ENCODE measurements at places on chromosomes 5 and 9.

GRCh38 chr5:148989567-148989966 lies 73.3 kb downstream of the SH3TC2 start:
- no peak for DNase-seq

DNA sequence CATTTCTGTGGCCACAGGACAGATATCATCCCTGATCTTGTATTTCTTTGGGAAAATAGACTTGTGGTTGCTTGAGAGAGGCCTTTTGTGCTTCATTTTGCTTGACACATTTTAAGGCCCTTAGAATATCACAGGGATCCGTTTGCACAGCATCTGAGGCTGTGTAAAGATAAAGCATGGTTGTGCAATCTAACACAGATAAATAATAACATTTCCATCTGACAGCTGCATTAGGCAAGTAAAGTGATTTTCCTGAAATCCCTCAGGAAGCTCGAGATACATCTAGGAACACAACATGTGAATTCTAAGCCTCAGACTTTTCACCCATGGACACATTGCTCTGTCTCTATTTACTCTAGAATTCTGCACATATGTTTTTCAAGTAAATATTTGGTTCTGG lies 212.8 kb upstream of the ADAMTSL1 start:
- no peak for DNase-seq

DNA sequence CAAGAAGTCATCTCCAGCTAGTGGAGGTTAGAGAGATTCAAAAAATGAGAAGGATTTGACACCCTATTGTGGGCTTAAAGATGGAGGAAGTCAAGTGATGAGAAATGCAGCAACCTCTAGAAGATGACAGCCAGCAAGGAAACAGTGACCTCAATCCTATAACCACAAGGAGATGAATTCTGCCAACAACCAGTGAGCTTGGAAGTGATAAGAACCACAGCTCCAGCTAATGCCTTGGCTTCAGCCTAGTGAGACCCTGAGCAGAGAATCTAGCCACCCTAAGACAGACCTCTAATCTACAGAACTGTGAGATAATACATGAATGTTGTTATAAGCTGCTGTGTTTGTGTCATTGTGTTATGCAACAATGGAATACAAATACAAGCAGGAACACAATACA lies 262.4 kb downstream of the GRIA1 start:
- DNase-seq: peak; percentile 24

- DNase-seq: no peak
Measured at GRCh38 chr5:112626715-112627114, 111.0 kb upstream of the APC start.

GRCh38 chr9:100104314-100104713 lies 5.3 kb downstream of the INVS start:
- no peak for DNase-seq

GRCh38 chr5:72388646-72389045 lies 68.5 kb downstream of the PTCD2 start:
- DNase-seq: no peak

DNA sequence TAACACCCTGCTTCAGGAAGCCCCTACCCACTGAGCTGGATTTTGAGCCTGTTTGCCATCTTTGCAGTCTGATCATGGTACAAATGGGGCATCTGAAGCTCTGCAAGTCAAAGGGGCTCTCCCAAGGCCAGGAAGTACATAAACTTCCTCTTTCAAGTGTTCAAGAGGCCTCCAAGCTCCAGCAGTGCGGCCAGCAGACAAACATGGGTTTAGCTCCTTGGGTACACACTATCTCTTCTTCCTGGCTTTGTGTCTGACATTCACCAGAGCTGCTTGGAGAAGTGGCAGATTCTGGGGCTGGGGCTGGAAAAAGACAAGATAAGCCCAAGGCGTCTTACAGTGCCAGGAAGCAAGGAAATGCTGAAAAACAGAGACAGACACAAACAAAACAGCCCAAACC lies 34.1 kb downstream of the LAMC3 start:
- DNase-seq: no peak

DNA sequence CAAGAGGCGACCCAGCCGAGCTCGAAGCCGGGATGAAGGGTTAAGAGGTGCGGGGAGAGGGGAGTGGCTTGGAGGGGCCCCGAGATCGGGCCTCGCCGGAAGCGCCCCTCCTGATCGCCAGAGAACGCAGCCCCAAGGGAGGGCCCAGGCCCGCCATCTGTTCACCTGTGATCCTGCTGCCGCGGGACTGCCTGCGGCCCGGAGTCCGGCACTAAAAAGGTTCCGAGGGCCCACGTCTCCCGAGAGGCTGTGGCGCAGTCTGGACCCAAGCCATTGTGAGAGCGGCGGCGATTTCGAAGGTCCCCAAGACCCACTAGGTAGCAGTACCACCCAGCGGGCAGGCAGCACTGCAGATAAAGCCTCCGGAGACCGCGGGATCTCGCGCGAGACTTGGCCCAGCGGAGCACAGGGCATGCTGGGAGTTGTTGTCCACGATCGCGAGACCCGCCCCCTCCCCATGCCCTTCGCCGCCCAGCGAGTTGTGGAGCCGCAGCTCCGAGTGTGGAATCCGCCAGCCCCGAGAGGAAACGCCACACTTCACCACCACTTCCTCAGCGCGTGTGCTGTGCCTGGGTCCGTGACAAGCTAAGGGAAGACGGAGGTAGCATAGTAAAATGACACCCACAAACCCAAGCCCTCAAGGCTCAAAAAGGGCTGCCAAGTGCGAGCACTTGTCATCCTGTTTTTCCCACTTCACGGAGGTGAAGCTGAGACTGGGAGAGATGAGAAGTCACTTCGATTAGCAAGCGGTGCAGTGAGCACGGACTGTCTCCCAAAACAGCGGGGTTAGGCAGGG lies at the start of gene KIAA1191:
Gene KIAA1191, minus strand, starts transcription at position 328 of the 796 bp plus-strand sequence. CDS start 2,256 bp downstream, outside the sequence.
- peak; percentile 90 for DNase-seq

DNA sequence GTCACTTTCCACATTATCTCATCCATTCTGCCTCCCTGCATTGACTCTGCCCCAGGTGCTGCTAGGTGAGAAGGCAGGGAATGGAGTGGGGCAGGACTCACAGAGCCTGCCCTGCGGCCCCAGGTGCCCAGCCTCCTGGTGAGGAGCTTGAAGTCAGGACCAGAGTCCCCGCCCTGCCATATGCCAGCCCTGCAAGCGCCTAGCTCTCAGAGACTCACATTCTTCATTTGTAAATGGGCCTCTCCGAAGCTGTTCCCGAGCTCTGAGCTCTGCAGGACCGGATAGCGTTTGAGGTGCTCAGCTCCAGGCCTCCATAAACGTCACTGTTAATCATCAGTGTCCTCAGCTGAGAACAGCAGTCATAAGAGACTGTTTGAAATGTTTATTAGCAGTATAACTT lies 75.1 kb upstream of the STXBP1 start:
- peak; percentile 60 for DNase-seq

DNA sequence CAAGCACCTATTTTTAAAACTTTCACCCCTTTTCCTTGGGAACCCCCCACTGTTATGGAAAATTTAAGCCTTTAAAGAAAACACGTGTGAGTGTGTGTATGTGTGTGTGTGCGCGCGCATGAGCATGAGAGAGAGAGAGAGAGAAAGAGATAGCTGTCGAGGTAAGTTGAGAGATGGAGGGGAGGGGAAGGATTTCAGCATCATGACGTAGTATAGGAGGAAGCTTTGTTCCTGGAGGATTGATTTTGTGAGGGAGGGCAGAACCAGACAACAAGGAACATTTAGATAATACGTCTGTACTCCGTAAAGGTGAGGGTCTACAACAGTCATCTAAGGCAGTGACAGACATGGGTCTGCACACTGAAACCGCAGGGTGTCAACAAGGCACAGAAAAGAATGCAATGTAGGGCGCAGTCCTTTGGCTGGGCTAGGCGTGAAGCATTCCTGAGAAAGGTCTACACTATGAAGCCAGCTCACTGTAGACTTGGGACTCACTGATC lies 227.7 kb downstream of the SMARCA2 start:
- no peak for DNase-seq

DNA sequence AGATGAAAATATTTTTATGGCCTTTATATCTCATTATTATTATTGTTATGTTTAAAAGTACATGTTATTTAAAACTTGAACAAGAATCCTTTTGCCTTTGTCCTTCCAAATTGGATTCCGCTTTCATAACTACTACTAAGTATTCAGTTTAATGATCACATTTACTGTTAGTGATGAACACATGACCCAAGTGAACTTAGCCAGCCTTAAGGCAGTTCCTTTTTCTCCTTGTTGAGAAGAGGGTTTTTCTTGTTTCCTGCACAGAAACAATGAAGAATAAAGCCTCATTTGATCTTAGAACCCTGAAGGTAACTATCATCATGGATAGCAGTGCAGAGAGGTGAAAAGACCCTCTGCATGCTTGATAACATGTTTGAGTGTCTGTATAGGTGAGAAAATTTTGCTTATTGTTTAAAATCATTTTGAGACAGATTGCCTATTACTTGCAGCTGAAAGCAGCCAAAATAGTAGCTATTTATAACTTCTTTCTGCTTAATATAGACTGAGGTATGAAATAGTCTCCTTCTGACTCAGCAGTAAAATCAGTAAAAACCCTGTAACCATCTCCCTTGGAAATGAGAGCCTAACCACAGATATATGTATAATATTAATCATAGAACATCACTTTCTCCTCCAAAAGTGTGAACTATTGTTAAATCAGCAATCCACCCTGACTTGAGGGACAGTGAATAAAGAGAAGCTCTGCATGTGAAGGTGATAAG lies 266.2 kb downstream of the SPATA31D1 start:
- peak; percentile 64 for DNase-seq

DNA sequence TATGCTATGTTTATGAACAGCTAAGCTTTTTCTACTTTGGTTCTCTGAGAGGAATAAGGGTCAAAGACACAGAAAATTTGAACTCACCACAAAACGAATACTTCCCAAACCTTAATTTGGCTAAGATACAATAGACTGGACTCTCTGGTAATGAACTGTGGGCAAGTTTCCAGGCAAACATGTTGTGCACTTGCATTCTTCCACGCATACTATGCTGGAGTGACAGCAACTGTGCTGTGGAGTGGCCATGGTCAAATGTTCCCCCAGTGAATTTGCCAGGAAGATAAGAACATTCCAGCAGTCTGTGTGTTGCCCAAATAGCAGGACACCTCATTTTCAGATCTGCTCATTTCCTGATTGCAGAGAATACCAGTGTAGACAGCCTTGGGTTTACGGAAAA lies 275.3 kb upstream of the IL12B start:
- DNase-seq: peak; percentile 8

GRCh38 chr9:107481035-107481434 lies 8.5 kb downstream of the KLF4 start:
- no peak for DNase-seq

- DNase-seq: no peak
Measured at GRCh38 chr9:23907343-23907742, 81.3 kb upstream of the ELAVL2 start.

DNA sequence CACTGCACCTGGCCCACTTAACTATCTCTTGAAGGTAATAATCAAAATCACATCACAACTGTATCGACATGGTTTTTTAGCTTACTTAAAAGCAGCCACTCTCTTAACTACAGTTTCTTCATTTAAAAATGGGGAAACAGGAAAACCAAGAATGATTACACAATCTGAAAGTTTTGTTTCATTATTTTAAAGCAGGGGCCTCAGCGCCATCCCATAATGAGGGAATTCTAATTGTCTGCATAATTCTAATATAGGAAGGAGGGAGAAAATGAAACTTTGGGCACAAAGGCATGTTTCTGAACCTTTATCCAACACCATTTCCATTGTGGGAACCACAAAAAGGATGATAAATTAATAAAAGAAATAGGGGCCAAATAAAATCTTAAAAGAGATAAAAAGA lies 7.6 kb downstream of the HACD4 start:
- no peak for DNase-seq

DNA sequence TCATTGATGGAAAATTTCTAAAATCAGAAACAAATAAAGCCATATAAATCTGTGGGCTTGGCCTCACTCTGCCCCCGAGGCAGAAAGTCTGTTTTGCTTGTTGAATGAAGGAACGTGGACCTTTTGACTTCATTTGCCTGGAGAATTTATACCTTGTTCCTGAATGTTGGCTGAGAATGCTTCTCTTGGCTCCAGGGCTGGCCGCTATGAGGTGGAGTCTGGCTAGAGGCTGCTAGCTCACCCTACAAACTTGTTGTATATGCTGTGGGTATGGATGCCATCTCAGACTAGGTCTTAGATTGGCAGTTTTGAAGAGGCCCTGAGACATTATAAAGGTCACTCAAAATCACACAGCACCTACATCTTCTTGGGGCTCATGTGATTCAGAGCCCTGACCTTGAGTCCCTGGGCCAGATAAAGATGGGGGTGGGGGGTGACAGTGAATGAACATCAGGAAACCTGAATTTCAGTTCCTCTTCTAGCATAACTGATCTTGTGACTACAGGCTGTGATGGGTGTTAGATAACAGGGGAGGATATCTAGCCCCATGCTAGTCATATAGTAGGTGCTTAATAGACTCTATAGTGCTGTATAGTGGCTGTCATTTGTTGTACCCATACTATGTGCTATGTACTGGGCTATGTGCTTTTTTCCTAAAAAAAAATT lies 2.8 kb downstream of the GM2A start:
- no peak for DNase-seq

- no peak for DNase-seq
Measured at GRCh38 chr9:83625178-83625577, 2.2 kb downstream of the IDNK start.

DNA sequence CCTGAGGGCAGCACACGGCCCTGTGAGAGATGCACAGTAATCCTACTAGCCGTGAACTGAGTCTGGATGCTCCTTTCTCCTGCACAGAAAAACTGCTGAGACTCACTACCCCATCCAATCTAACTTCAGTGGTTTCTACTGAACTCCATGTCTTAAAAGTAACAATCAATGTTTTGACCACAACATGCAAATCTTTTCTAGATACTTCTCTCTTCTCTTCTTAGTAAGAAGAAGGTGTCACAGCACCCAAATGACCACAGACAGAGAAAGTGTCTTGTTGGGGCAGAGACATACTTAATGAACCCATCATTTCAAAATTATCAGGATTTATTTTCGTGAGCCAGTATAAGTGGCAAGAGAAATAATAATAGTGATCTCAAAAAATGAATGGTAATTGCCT lies 285.8 kb upstream of the MEF2C start:
- no peak for DNase-seq

DNA sequence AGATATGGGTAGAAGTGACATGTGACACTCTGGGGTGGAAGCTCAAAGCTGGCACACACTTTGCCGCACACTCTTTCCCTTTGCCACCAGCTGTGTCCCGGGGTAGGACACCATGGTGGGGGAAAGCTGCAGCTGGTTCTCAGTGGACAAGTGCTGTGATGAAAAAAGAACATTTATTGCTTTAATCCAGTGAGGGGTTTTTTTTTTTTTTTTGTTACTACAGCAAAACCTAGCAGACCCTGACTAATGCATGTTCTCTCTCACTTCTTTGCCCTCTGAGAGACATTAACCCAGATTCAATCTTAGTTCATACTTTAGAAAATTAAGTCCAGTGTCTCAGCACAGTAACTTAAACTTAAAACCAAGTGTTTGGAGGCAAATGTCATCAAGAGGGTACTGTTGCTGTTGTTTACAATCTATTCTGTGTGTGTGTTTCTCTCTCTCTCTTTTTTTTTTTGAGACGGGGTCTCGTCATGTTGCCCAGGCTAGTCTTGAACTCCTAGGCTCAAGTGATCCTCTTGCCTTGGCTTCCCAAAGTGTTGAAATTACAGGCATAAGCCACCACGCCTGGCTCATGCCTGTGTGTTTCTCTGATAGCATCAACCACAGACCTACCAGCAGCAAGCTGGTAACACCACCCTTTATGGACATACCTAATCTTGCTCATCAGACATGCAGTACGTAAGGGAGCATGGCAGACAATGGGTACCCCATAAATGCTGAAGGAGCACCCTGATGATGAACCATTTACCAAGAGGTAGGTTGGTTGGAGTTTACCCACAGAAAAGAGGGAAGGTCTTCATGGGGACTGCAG lies 84.7 kb upstream of the TBC1D2 start:
- DNase-seq: no peak
